ENCODE measurements at places on chromosomes 16 and 17.

DNA sequence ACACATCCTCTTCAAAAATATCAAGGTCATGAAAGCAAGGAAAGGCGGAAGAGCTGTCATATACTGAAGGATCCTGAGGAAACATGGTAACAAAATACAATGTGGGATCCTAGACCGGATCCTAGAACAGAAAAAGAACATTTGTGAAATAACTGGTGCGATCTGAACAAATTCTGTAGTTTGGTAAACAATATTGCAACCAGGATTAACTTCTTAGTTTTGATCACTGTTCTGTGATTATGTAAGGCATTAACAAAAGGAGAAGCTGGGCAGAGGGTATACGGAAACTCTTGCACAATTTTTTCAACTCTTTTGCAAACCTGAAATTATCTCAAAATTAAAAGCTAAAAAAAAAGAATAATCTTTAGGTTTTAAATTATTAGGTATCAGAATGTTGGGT, 109.7 kb downstream of the TRIM37 start:
- no peak for DNase-seq

- DNase-seq: no peak
Observed at GRCh38 chr17:17056156-17056539, 13.9 kb downstream of the MPRIP start.

GRCh38 chr17:12127177-12127576, 106.5 kb downstream of the MAP2K4 start:
- DNase-seq: no peak

DNA sequence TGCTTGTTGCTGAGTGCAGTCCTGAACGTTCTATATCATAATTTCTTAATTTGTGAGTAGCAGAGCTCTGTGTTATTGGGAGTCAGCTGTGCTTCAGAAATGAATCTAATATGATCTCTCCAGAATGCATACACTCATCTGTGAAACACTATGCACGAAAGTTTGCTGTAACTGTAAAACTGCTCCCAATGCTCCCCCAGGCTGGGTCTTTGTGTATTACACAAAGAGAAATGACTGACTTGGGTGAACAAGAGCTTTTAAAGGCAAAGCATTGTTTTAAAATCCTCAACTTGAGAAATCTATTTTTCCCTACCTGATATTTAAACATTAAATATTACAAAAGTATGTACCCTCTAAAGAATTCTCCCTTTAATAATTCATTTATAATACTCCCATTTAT, 636.7 kb upstream of the KIF2B start:
- DNase-seq: no peak

DNA sequence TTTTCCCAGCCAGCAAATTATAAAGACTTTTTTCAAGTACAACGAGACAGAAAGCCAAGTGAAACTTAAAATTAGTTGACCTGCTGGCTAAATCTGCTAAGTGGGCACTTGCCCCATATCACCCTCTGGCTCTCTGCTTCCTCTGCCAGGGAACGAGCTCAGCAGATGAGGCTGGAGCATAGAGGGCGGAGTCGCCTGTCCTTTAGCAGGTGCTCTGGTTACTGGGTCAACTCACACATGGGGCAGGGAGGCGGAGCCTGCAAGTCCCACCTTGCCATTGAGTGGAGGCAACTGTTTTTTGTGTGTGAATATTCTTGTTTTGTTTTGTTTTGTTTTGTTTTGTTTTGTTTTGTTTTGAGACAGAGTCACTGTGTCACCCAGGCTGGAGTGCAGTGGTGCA, 62.5 kb downstream of the EMP2 start:
- DNase-seq: no peak

- DNase-seq: no peak
Observed at GRCh38 chr17:2751491-2751890, 2.0 kb upstream of the CCDC92B start.

DNA sequence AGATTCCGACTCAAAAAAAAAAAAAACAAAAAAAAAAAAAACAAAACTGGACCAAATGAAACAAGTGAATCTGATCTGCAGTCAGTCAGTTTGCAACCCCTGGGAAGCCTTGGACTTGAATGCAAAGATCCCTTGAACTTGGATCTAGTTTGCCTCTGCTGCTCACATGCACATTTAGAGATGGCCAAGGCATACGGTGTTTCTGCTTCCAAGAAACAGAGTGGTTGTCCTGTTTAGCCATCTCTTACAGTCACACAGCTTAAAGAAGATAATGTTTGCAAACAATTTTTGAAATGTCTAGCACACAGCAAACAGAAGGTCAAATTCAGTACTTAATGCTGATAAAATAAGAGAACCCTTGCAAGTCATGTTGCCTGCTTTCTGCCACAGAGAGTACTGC, 4.5 kb downstream of the NDE1 start:
- DNase-seq: no peak

- no peak for DNase-seq
Observed at GRCh38 chr17:77882481-77883212, 75.9 kb upstream of the TNRC6C start.

- DNase-seq: no peak
Observed at GRCh38 chr17:81722184-81723120, 10.4 kb downstream of the SLC25A10 start.

DNA sequence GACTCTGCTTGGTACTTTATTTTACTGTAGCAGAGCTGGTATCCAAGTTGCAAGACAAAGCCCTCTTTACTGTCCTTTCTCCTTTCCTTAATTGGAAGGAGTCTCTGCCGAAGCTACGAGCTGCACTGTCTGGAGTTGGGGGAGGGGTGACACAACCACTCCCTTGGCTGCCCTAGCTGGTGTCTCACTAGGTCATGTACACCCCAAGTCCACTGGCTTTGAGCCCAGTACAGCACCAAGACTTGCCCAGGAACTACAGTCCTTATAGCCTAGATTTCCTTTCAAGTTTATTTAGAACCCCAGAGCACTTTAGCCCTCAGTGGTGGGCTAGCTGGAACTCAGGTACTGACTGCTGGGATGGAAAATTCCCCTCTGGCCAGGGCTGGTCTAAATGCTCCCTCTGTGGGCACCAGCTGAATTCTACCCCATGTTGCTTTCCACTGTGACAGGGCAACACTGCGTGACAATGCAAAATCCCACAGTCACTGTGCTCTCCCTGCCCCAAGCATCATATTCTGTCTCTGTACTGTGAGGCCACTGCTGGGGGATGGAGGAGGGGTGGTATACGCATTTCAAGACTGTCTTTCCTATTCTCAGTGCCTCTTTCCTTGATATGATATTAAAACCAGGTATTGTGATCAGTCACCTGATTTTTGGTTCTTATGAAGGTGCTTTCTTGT, 18.4 kb downstream of the EFCAB5 start:
- DNase-seq: no peak

DNA sequence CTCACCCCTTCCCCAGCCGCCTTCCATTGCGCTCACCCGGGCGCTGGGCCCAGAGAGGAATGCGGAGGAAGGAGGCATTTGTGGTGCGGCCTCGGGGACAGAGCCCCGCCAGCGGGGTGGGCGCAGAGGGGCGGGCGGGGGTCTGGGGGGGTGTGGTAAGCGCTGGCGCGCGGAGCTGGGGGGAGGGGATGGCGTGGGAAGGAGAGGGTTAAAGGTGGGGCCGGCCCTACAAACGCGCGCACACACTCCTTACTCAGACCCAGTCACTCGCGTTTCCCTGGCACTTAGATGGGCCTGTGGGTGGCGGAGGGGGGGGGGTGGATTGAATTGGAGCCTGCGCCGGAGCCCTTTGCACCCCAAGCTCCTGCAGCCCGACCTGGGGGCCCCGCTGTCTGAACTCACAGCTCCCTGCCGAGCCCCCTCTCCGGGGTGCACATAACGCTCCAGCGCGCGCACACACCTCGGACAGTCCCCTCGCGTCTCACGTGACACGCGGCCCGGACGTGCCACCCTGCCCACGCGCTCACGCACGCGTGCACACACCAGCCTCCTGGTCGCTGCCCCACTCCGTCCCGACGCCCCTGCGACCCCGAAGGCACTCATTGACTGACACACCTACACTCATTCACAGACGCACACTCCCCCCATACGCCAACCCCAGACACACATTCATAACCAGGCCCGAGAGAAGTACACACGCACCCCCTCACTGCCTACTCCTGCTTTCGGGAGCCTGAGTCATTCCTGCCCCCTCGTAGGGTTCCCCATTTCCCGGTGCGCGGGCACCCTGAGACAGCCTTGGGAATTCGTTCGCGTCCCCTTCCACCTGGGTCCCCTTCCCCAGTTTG, 844 bp downstream of the TBKBP1 start:
- DNase-seq: no peak

DNA sequence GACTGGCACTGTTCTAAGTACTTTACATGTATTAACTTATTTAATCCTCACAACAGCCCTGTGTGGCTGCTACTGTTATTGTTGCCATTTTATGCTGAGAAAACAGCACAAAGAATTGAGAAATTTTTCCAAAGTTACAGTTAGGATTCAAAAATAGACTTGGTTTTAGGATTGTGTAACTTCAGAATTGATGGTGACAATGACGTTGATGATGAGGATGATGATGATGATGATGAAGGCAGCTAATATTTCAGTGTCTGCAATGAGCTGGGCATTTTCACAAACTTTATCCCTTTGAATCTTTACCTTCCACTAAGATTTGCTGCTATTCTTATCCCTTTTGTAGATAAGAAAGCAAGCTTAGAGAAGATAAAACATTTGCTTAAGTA, 22.1 kb downstream of the PRKCB start:
- DNase-seq: no peak

- no peak for DNase-seq
Observed at GRCh38 chr17:76672270-76672851, 28.8 kb upstream of the ST6GALNAC1 start.

DNA sequence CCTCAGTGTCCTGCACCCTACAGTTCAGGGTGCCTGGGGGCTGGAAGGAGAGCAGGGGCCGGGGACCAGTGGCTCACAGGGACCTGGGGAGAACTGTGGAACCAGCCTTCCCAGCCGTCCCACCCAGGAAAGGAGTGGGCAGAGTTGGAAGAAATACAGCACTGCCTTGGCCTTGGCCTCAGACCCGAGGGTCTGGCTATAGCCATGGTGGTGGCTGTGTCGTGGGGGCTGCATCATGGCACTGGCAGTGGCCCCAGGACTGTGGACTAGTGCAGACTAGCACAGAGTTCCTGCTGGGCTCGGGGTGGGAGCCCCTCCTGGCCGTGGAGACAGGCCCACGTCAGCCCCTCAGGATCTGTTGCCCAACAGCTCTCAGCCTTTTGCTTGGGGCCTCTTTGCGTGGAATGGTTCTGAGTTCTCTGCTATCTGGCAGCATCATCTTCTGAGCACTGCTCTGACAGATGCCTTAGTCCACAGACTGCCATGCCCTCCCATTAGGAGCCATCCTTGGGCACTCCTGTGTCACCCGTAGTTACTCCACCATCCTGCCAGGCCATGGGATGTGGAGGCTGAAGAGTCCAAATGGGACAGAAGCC, 12.6 kb upstream of the DNASE1 start:
- no peak for DNase-seq

- DNase-seq: peak; percentile 49
Observed at GRCh38 chr16:788399-789126, at the start of gene CHTF18. TSS of gene CHTF18 (plus strand) at chr16:788620. CDS start at chr16:788685, 65 bp downstream.
